ENCODE measurements at places on chromosomes 12 and 14. TPM values are rescaled to one million over a fixed set of nuclear protein-coding genes. Genes with fewer than 3 reads are reported as not detected.
A peak's percentile ranks its signal among the peaks of the same experiment; 100 is the strongest.

CD163L1 gene
- 14.1 TPM for total RNA-seq

DNA sequence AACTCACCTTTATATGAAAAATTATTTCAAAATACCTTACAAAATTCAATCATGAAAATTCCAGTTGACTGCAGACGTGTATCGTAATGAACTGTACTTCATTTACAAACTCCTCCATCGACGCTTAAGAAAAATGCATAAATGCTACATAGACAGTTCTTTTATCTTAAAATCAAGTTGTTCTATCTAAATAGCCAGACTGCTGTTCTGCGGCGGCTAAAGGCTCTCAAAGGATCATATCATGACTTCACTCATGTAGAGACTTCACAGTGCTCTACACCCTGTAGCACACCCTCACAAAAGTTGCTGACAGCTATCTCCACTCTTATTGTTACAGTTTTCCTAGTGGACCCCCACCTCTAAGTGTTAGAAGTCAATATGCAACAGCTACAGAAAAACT lies 5.2 kb downstream of the KRAS start:
- H3K4me3 ChIP-seq: no peak overlapping the region
- H3K27me3 ChIP-seq: no peaks in the 10 kb centered on the region
- DNase-seq: no peak
- no peaks in the 10 kb centered on the region for H3K36me3 ChIP-seq
- no peaks in the 10 kb centered on the region for H3K4me1 ChIP-seq

PLA2G1B gene
- 0.94 TPM for total RNA-seq

DNA sequence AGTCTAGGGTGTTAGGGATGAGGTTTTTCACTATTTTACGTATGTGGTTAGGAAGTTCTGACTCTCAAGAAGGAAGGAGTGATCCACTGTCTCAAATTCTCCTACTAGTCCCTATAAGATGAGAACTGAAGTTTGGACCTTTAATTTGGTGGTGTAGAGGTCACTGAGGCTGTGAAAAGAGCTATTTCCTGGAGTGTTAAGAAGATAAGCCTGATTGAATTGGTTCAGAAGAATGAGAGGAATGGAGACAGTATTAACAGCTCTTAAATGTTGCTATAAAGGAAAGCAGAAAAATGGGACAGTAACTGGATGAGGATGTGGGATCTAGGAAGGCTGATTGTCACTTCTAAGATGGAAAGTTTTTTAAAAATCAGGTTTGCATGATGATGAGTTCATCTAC lies 57.6 kb downstream of the CNTN1 start:
- DNase-seq: no peak
- H3K4me3 ChIP-seq: no peak overlapping the region
- H3K27ac ChIP-seq: no peak overlapping the region
- H3K27me3 ChIP-seq: no peaks in the 10 kb centered on the region
- no peaks in the 10 kb centered on the region for H3K4me1 ChIP-seq

GRCh38 chr12:104356231-104357115 lies 52.9 kb downstream of the EID3 start:
- H3K4me3 ChIP-seq: no peak overlapping the region
- no peak overlapping the region for H3K27ac ChIP-seq
- no peaks in the 10 kb centered on the region for H3K4me1 ChIP-seq
- no peak for DNase-seq
- no peaks in the 10 kb centered on the region for H3K36me3 ChIP-seq

DNA sequence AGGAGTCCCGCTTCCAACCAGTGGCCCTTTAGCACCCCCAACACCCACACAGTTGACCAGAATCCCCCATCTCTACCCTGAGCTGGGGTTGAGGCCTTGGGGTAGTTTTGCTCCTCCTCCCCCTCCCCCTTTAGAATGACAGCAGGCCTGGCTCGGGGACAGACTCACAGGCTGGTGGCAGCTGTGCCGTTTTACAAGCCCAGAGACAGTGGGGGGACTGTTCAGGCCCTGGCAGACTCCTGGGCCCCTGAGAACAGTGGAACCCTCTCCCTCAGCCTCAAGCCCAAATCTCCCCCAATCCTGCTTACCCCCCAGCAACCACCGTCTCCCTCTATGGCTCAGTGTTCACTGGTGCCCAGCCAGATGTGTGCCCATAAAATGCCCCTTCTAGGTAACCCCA lies 10.1 kb downstream of the TMEM119 start:
- peaks cover 8% of the 10 kb centered on the region for H3K4me1 ChIP-seq
- H3K4me3 ChIP-seq: no peak overlapping the region
- no peak for DNase-seq
- H3K27ac ChIP-seq: no peak overlapping the region

GRCh38 chr14:22926316-22926715 lies 2.9 kb downstream of the PRMT5 start:
- no peak overlapping the region for H3K27ac ChIP-seq
- DNase-seq: no peak
- peaks cover 12% of the 10 kb centered on the region for H3K4me1 ChIP-seq
- H3K4me3 ChIP-seq: no peak overlapping the region
- H3K27me3 ChIP-seq: no peaks in the 10 kb centered on the region

MRPL52 gene
- total RNA-seq: 47.0 TPM

- no peaks in the 10 kb centered on the region for H3K4me1 ChIP-seq
- H3K27me3 ChIP-seq: no peaks in the 10 kb centered on the region
- H3K36me3 ChIP-seq: no peaks in the 10 kb centered on the region
- H3K4me3 ChIP-seq: no peak overlapping the region
These were observed 270.4 kb downstream of the NEDD1 start for GRCh38 chr12:97177481-97177880.

IL31 gene
- not detected for total RNA-seq

DNA sequence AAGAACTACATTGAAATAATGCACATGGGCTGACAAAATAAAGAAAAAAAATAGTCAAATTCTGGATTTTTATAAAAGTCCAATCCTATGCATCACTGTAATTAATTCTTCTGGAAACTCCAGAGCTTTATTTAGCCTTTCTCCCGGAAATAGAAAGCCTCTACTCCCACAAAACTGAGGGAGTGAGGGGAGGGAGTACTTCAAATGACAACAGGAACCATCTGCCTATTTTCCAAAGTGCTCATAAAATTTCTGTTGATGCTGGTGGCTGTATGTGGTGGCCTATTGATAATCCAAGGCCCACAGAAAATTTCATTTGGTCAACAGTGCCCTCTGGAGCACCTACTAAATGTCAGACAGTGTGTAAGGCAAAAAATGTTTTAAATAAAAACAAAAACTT lies 64.6 kb downstream of the KIF21A start:
- H3K4me1 ChIP-seq: no peaks in the 10 kb centered on the region
- H3K27ac ChIP-seq: no peak overlapping the region
- no peaks in the 10 kb centered on the region for H3K27me3 ChIP-seq

LRTM2 gene
- total RNA-seq: 0.43 TPM

DNA sequence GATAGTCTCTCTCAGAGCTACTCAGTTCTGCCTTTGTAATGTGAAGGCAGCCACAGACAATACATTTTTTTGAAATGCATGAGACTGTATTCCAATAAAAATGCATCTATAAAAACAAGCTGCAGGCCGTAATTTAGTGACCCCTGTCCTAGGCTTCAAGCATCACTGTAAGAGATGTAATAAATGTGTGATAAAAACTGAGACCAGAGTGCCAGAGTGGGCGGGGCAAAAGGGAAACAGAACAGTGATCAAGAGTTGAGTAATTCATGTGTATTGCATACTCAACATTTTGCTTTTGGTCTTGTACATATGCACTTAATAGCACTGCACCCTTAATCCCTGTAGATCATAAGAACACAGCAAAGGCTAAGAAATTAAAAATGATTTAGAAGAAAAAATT lies 743.5 kb downstream of the DIO2 start:
- no peak overlapping the region for H3K4me3 ChIP-seq
- H3K4me1 ChIP-seq: no peaks in the 10 kb centered on the region
- no peaks in the 10 kb centered on the region for H3K36me3 ChIP-seq
- DNase-seq: no peak

GLIPR1 gene
- total RNA-seq: 4.3 TPM

ADSS1 gene
- total RNA-seq: 48.7 TPM

DNA sequence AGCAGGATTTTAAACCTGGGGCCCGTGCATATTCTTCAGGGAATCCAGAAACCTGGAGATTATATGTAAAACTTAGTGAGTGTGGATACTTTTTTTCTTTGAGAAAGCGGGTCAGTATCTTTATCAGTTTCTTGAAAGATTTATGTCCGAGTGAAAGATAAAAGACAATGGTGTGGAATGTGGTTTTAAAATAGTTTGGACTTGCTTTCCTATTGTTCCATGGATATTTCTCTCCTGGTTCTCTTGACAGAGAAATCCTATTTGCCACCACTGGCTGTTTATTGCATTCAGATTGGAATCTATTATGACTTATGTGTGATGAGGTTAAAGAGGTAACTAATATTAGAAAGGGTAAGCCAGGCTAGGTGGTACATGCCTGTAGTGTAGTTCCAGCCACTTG lies 27.4 kb downstream of the KTN1 start:
- peak overlapping the region; percentile 10 for H3K27ac ChIP-seq
- H3K36me3 ChIP-seq: no peaks in the 10 kb centered on the region
- DNase-seq: no peak
- no peak overlapping the region for H3K4me3 ChIP-seq
- peaks cover 4% of the 10 kb centered on the region for H3K4me1 ChIP-seq

GRCh38 chr14:61638595-61639387 lies 56.5 kb upstream of the HIF1A start:
- no peak for DNase-seq
- no peaks in the 10 kb centered on the region for H3K36me3 ChIP-seq
- H3K27me3 ChIP-seq: no peaks in the 10 kb centered on the region
- no peaks in the 10 kb centered on the region for H3K4me1 ChIP-seq
- no peak overlapping the region for H3K27ac ChIP-seq
- H3K4me3 ChIP-seq: no peak overlapping the region

DNA sequence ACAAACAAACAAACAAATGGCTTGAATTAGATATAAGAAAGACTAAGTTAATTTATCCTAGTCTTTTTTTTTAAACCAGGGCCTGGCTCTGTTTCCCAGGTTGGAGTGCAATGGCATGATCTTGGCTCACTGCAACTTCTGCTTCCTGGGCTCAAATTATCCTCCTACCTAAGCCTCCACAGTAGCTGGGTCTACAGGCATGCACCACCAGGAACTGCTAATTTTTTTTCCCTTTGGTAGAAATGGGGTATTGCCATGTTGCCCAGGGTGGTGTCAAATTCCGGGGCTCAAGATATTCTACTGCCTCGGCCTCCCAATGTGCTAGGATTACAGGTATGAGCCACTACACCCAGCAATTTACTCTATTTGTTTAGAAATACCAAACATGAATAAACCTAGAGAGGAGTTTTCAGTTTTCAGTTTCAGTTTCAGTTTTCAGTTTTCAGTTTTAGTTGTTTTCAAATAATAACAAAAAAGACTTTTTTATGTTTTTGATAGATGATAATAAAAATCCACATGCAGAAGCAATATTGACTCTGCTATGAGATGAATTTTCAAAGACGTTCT lies 817.0 kb downstream of the FLRT2 start:
- no peak for DNase-seq
- H3K27ac ChIP-seq: no peak overlapping the region
- H3K4me1 ChIP-seq: no peaks in the 10 kb centered on the region
- H3K36me3 ChIP-seq: no peaks in the 10 kb centered on the region

DNA sequence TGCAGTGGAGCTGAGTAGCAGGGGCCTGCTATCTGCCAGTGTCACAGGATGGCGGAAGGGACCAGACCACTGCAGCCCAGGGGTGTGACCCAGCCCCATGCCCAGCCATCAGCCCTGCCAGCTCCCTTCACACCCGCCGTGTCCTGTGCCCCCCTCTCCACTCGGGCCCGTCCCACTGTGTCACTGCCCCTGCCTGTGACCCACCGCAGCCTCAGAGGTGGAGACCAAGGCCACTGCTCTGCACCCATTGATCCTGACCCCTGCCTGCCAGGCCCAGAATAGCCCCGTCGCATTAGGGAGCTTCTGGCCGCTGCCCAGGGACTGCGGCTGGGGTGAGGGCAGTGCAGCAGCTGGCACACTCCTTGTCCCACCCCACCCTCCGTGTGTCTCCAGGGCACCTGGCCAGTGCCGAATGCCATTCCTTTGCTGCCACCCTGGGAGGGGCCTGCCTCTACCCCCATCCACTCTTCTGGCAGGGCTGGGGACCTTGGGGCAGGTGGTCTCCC lies 2.1 kb upstream of the CRIP2 start:
- no peaks in the 10 kb centered on the region for H3K27me3 ChIP-seq
- H3K4me1 ChIP-seq: peaks cover 50% of the 10 kb centered on the region
- no peak for DNase-seq
- H3K36me3 ChIP-seq: no peaks in the 10 kb centered on the region
- no peak overlapping the region for H3K27ac ChIP-seq
- H3K4me3 ChIP-seq: no peak overlapping the region

- no peaks in the 10 kb centered on the region for H3K27me3 ChIP-seq
- H3K4me1 ChIP-seq: no peaks in the 10 kb centered on the region
- no peak for DNase-seq
- no peak overlapping the region for H3K27ac ChIP-seq
- no peaks in the 10 kb centered on the region for H3K36me3 ChIP-seq
These were observed 50.8 kb upstream of the AP4S1 start for GRCh38 chr14:30974628-30975027.

RIMBP2 gene
- total RNA-seq: 10.0 TPM

Measured in testis (tissue), 5 donors.